ENCODE measurements at places on chromosomes 11 and 22.

DNA sequence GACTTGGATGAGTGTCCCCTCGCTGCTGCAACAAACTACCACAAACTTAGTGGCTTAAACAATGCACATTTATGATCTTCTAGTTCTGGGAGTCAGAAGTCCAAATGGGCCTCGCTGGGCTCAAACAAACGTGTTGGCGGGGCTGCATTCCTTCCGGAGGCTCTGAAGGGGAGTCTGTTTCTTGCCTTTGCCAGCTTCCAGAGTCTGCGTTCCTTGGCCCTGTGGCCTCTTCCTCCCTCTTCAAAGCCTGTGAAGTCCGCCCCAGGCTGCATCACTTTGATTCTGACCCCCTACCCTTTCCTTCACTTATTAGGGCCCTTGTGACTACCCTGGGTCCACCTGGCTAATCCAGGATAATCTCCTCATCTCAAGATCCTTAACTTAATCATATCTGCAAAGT lies 80.3 kb upstream of the NECTIN1 start:
- DNase-seq: no peak

GRCh38 chr11:96523656-96524055 lies 133.8 kb downstream of the JRKL start:
- no peak for DNase-seq

- DNase-seq: no peak
Measured at GRCh38 chr11:131488238-131488637, 117.8 kb downstream of the NTM start.

DNA sequence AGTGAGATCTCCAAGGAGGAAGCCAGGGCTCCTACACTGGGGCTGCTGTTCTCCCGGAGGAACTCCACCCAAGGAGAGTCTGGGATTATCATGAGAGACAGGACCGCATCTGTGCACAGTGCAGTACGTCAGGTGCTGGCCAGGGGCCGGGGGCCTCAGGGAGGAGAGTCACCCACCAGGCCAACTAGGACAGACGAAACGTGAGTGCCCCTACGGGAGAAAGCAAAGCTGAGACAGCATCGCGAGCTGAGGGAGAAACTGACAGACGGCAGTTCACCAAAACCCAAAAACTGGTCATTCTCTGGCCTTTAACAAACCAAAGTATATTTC lies 273.4 kb downstream of the BRD1 start:
- no peak for DNase-seq

GRCh38 chr22:22773979-22774604 lies 113.5 kb upstream of the IGLL5 start:
- DNase-seq: no peak

DNA sequence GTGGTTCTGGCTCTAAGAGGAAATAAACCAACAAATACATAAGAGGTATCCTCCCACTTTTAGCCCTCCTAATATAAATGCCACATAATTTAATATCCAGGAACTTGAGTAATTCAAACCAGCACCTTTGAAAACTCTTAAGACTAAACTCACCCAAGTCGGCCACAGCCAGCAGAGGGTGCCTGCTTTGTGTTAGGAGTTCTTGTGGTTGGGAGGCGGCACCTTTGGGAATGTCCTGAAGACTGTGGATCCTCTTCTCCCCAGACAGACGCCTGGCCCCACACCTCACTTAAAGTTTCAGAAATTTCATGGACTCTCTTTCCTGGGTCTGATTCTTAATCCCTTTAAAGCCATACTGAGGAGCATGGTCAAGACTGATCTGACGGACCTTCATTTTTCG lies 169.0 kb downstream of the TBC1D22A start:
- no peak for DNase-seq

GRCh38 chr22:31079095-31079642 lies 1.9 kb upstream of the SMTN start:
- DNase-seq: no peak

DNA sequence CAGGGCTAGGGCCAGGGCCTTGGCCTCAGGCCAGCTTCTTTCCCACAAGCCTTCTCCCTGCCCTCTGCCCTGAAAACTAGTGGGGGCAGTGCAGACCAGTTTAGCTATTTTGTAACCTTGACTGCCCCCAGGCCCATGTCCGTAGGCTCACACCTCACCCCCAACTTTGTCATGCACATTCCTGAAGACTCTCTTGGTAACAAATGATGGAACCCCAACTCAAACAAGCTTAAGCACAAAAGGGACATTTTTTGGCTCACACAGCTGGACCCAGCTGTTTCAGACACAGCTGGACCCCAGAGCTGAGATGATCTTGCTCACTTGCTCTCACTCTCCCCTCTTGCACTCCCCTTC lies 46.6 kb downstream of the KCNQ1OT1 start:
- no peak for DNase-seq

GRCh38 chr11:106091480-106092123 lies 14.1 kb downstream of the AASDHPPT start:
- no peak for DNase-seq

Data from left cardiac atrium (tissue), 4 donors.